ENCODE measurements at places on chromosomes 11 and 22.

DNA sequence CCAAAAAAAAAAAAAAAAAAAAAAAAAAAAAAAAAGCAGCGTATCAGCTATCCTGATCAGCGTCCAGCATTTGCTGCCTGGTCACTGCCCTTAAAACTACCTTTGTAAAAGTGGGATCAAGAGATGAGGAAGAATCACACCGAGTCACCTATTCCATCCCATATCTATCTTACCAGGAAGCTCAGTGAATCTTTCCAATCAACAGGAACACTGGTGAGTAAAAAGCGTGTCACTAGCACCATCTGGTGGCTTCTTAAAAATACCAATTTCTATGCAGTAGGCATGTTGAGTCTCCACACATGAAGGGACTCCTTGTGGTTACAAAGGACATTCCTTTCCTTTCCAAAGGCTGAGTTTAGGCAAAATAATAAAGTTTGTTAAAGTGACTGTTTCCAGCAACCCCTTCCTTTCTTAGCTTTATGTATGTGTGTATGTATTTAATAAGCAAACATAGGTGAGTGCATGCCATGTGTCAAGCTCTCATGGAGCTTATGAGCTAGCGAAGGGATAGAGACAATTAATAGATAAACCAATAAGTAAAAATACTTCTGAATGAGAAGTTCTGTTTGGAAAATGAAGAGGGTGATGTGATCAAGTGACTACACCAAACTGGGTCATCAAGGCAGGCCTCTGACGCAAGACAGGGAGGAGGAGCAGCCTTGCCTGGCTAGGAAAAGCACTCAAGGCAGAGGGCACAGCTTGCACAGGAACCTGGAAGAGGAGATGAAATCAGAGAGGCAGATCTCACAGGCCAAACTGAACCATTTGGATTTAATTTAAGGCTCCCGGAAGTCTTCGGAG, 13.9 kb upstream of the TP53AIP1 start:
- no peak for DNase-seq

GRCh38 chr11:130124096-130124495, 35.5 kb upstream of the ST14 start:
- no peak for DNase-seq

- DNase-seq, result no peak
These were observed 2.1 kb downstream of the BARX2 start for GRCh38 chr11:129377739-129378138.

GRCh38 chr11:133041181-133041580, 491.1 kb downstream of the OPCML start:
- no peak for DNase-seq

DNA sequence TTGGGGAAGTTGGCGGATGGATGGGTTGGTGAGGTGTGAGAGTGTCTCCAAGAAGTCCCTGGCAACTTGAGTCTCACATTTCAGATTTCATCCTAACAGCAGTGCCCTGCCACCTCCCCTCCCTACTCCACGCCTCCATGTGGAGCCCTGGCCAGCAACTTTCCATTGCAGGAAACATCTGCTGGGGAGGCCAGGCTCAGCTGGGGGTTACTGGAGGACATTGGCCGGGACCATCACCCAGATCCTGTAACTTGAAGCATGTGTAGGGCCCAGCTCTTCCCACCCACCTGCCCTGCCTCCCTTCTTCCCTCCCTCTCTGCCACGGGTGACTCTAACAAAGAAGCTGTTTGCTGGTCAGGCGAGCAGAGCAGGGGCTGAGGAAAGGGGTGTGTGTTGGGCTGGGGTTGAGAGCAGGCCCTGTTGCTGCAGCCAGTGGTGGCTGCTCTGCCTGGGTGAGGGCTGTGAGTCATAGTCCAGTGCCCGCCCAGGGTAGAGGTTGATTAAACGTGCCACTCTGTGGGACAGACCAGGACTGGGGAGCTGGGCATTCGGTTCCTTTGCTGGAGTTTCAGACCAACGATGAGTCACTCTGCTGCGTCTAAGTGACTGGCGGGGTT, 64.0 kb downstream of the SCN3B start:
- DNase-seq, result no peak

DNA sequence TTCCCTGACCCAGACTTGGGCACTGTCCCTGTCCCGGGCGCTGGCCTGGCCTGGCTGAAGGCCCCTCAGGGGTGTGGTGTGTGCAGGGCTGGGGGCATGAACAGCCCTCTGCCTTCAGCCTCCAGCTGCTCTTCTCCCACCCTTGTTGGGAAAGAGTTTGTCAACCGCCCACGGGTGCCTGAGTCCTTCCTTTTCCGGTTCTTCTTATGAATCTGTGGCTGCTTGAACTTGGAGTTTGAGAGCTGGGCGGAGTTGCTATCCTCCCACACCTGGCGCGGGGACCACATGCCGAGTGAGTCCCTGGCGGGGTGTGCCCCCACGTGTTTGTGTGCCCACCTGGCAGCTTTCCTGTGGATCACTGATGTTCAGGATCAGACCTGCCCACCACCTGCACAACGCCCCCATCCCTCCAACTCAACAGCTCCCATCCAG, 13.4 kb downstream of the NFAM1 start:
- DNase-seq, result no peak

- no peak for DNase-seq
These were observed 39.1 kb downstream of the IZUMO1R start for GRCh38 chr11:94343495-94343894.

DNA sequence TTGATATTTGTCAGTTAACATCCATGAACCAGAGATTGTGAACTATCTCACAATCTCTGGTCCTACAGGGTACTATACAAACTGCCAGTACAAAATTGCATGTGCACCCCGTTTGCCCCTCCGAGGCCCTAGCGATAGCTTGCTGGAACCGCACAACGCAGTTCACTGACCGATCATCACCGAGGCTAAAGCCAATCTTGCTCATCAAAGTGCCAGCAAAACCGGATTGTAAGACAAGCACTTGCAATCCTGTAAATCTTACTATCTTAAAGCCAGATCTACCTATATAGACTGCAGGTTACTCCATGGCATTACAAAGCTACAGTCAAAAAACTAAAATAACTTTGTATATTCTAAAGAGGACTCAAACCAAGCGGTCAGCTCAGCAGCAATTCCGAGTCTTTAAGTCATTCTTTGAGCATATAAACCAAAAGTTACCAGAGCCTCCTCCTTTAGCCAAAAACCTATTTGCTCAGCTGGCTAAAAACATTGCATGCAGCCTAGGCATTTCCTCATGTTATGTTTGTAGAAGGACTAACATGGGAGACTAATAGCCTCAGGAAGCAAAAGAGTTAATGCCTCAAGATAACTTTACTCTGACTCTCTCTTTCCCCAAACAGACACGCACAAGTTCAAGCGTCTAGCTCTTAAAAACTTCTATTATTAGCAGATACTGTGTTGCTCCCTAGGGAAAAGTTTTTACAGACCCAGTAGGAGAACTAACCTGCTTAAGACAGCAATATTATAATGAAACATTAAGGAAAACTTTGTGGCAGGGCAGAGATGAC, 30.7 kb upstream of the CPT1A start:
- no peak for DNase-seq

- DNase-seq, result no peak
These were observed 100.8 kb downstream of the KIAA1671 start for GRCh38 chr22:25053153-25053805.

GRCh38 chr22:35324067-35324466, 24.4 kb downstream of the TOM1 start:
- no peak for DNase-seq

DNA sequence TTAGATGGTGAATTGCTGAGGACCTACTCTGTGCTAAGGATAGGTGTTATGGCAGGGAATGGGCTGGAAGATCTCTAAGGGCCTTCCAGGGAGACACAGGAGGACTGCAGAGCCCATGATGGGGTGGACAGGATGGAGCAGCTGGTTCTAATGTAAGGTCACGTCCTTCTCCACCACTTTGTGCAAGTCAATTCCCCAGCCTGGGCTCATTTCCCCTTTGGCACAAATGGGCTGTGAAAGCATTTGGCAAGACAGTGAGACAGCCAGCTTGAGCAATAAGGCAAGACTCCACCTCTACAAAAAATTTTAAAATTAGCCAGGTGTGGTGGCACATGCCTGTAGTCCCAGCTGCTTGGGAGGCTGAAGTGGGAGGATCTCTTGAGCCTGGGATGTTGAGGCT, 81.4 kb upstream of the THY1 start:
- DNase-seq, result no peak

GRCh38 chr22:45268167-45268957, 16.4 kb upstream of the UPK3A start:
- peak; percentile 18 for DNase-seq

DNA sequence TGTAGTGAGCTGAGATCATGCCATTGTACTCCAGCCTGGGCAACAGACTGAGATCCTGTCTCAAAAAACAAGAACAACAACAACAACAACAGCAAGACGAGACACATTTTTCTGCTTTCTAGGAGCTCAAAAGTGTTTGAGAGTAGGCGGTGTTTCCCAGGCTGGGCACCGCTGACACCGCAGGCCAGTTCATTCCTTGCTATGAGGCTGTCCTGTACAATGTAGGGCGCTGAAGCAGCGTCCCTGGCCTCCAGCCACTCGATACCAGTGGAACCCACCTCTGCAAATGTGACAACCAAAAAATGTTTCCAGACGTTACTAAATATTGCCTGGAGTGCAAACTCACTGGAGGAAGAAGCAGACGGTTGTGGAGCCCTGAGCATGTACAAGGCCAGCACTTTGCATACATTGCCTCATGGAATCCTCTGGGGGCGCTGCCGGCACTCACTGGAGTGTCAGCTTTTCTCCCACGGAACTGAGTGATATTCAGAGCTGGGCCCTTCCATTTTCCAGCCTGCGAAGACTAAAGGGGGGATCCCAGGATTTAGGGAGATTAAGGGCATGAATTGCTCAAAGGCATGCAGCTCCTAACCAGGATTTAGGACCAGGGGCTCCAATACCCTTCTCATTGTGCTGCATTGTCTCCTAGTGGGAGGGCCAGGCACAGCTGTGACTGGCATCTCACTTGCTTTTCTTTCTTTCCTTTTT, 5.8 kb upstream of the MIEF1 start:
- peak; percentile 28 for DNase-seq

DNA sequence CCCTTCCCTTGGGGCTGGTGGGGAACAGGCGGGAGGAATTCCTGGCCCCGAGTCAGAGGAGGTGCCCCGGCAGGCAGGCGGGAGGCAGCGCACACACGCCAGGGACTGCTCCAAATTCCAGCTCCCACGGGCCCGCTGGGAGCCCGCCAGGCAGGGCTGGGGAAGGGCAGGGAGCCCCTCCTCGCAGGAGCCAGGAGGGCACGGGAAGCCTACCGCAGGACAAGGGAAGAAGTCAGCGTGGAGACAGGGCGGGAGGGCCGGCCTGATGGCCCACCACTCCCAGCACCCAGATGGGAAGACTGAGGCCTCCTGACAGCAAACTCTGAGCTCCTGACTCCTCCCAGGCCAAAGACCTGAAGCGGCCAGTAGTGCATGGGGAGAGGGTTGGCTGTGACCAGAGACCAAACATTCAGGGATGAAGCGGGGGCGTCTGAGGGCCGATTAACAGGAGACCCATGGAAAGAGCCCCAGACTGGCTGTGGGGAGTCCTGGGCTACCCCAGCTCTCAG, 22.4 kb downstream of the RPL3 start:
- DNase-seq, result no peak

- peak; percentile 49 for DNase-seq
These were observed 2.3 kb downstream of the ADORA2A start for GRCh38 chr22:24429411-24430365.

GRCh38 chr22:38756711-38757463, 1.1 kb upstream of the SUN2 start:
- DNase-seq, result no peak

GRCh38 chr11:93532806-93533205, 10.4 kb downstream of the SMCO4 start:
- no peak for DNase-seq

DNA sequence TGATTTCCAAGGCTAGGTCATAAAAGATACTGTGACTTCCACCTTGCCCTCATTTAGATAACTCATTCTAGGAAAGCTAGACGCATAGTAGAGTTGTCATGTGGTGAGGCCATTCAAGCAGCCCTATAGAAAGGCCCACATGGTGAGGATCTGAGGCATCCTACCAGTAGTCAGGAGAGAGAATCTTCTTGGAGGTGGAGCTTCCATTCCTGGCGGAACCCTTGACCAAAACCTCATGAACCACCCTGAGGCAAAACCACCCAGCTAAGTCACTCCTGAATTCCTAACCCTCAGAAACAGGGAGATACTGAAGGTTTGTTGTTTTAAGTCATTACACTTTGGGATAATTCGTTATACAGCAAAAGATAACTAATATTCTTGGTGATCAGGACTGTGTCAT, 2.9 kb upstream of the HDHD5 start:
- DNase-seq, result no peak

DNA sequence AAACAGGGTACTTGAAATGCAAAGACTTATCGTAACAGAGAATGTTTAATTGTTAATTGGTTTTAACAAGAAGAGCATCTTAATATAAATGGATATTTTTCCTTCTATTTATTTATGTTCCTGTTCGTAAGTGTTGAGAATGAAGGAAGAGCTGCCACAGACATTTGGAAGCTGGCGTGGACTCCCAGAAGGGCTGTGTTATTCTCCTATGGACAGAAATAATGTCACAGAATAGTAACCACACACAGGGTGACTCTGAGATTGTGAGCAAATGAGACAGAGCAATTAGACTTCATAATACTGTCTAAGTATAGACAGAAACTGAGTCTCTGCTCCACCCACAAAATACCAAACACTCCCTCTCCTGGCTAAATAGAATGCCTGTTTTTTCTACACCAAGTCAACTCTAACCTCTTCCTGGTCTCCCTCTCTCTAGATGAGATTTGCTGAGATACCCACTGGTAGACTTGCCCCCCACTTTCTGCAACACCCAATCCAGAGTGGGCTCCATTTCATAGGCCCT, 6.1 kb downstream of the APOL3 start:
- no peak for DNase-seq

- DNase-seq, result no peak
These were observed 92.1 kb downstream of the LDLRAD3 start for GRCh38 chr11:36035999-36036398.

- DNase-seq, result no peak
These were observed 27.4 kb downstream of the UBE2L3 start for GRCh38 chr22:21594865-21595452.

DNA sequence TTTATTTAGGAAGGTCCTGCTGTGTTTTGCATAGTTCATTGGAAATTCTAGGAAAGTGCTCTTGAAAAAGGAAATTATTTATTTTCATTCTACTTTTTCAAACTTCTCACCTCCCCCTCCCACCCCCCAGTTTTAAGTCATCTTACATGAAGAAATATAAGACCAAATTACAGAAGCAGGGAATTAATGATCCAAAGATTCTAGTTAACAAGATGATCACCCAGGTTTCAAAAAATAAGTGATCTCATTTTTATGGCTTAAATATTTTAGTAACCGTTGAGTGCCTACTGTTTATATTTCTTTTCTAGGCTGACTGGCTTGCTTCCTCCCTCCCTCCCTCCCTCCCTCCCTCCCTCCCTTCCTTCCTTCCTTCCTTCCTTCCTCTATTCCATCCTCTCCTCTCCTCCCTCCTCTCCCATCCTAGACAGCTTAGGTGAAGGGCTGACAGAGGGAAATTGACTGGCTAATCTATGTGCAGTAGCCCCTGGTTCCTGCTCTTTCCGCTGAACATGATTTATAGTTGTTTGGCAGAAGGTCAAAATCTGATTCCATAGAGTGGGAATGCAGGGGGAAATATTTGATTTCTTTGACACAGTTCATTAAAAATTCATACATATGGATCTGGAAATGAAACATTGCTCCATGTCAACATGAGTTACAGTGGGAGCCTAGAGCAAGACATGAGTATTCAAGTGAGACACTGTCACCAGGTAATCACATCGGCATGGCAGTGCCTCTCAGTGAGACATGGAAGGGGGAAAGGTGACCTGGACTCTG, 123.4 kb downstream of the COMMD9 start:
- no peak for DNase-seq

GRCh38 chr11:41018224-41018623, 441.2 kb downstream of the LRRC4C start:
- DNase-seq, result no peak

- DNase-seq, result no peak
These were observed 118.5 kb upstream of the LDLRAD3 start for GRCh38 chr11:35825386-35825785.

All from T-helper 9 cell (primary cell).